ENCODE measurements at places on chromosomes 2 and 18.
A peak's percentile ranks its signal among the peaks of the same experiment; 100 is the strongest.

- DNase-seq: peak; percentile 54
These were observed at the start of gene NMUR1 for GRCh38 chr2:231530099-231531011. NMUR1 (minus strand) TSS chr2:231530445; CDS start chr2:231530361, 84 bp downstream.

GRCh38 chr2:19351499-19351898 lies 6.9 kb downstream of the OSR1 start:
- no peak for DNase-seq

DNA sequence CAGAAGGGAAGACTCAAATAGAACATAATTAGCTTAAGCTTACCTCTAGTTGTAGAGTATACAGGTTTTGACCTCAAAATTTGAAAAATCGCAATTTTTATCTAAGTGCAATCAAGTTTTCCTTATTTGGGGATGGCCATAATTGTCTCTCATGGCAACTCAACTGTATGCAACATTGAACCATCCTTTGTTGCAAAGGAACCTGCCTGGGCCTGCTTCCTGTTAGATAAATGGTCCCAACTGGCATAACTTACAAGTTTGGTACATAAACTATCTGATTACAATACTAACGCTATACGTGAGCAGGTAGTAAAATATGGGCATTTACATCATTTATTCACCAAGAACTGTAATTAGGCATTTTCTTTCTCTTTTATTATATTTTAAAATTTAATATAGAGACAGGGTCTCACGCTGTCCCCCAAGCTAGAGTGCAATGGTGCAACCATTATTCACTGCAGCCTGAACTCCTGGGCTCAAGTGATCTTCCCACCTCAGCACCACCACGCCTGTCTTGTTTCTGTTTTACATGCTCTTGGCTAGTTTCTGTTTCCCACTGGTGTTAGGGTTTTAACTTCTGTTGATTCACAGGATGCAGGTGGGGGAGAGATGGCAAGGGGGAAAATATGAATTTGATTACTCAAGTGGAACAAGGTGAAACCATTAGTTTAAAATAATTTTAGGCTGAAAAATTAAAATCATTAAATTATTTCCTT lies 55.3 kb upstream of the B3GNT2 start:
- DNase-seq: no peak

DNA sequence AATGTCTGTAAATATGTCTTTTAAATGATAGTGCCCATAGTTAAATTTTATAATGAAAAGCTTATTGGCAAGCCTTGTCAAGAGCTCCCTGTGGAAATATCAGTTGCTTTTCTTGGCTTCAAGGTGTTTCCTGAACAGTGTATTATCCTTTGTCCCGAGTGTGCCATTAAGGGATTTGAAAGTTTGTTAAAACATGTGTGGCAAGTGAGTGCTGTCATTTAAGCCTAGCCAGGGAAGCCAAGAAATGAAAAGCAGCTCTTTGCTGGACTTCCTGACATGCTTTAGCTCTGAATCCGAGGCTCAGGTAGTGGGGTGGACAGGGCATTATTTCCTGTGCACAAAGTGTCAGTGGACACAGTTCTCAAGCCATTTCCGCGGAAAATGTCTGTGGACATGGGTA lies 111.5 kb downstream of the DIS3L2 start:
- DNase-seq: no peak
